Central memory CD8-positive, alpha-beta T cell (primary cell): ENCODE measurements at places on chromosomes 5 and 9.

DNA sequence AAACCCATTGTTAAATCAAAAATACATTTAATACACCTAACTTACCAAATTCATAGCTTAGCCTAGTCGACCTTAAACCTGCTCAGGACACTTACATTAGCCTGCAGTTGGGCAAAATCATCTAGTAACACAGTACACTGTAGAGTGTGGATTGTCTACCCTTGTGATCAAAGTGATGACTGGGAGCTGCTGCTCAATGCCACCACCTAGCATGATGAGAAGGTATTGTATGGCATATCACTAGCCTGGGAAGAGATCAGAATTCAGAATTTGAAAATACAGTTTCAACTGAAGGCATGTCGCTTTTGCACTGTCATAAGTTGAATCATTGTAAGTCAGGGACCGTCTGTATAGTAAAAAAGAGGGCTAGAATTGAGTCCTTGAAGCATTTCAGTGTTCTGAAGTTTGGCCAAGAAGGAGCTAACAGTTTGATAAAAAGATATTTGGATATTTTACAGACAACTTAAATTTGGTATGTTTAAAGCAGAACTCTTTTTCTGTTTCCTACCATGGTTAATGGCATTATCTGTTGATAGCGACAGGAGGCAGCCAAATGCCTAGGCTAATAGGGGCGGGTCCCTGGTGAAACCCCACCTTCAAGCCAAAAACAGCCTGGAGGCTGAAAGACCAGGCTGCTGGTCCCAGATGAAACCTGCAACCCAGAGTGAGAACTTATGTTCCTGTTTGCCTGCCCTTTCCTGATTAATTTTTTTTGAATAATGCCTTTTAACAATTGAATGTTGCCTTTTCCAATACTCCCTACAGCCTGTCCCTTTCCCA, 23.0 kb downstream of the SMIM15 start:
- H3K4me3 ChIP-seq = no peak overlapping the region
- no peaks in the 10 kb centered on the region for H3K27me3 ChIP-seq
- no peaks in the 10 kb centered on the region for H3K4me1 ChIP-seq
- no peak for DNase-seq
- peaks cover 1% of the 10 kb centered on the region for H3K36me3 ChIP-seq

DNA sequence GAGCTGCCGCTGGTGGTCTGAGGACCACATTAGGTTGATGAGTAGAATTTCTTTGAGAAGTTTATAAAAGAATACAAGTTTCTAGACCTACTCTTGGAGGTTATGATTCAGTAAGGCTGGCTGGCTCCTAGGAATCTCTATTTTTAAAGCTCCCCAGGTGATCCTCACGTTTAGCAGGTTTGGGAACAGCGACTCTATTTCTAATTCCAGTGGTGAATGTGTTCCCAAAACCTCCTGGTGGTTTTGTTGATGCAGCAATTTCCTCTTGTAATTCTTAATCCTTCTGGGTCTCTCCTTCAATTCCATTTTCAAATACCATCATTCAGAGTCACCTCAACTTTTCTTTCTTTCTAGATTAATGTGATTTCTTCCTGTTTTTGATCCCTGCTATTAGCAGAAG, 215.9 kb upstream of the RFX3 start:
- no peaks in the 10 kb centered on the region for H3K4me1 ChIP-seq
- H3K4me3 ChIP-seq = no peak overlapping the region
- no peak for DNase-seq
- no peak overlapping the region for H3K27ac ChIP-seq
- no peaks in the 10 kb centered on the region for H3K36me3 ChIP-seq
- H3K27me3 ChIP-seq = peaks cover 10% of the 10 kb centered on the region

DNA sequence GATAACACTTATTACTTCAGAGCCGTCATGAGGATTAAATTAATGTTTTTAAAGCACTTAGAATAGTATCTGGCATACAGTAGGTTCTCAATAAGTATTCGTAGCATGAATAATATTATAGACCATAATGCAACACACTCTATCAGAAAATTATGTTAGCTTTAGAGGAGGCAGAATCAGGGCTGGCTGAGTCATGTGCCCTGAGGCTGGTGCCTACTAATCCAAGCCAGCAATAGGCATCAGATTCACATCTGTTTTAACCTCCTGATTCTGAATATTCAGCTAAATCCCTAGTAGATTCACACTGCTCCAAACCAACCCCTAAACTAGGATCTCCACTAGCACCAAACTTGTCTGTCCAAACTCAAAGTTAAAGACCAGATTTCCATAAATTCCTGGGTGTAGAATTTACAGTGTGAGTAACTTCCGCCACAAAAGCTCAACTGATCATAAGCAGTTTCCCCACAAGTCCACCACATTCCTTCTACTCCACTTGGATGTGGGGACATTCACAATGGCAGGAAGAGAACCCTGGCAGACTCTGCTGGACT, 170.0 kb upstream of the DAPK1 start:
- H3K27me3 ChIP-seq = peaks cover 28% of the 10 kb centered on the region
- H3K27ac ChIP-seq = no peak overlapping the region

- DNase-seq = no peak
- peaks cover 14% of the 10 kb centered on the region for H3K36me3 ChIP-seq
- H3K4me1 ChIP-seq = peaks cover 40% of the 10 kb centered on the region
- H3K27me3 ChIP-seq = no peaks in the 10 kb centered on the region
- no peak overlapping the region for H3K27ac ChIP-seq
Measured at GRCh38 chr9:33820231-33820745, 3.3 kb downstream of the UBE2R2 start.

- peaks cover 11% of the 10 kb centered on the region for H3K27me3 ChIP-seq
- H3K4me1 ChIP-seq = no peaks in the 10 kb centered on the region
- no peak overlapping the region for H3K4me3 ChIP-seq
- peaks cover 1% of the 10 kb centered on the region for H3K36me3 ChIP-seq
- no peak for DNase-seq
Measured at GRCh38 chr5:34439601-34440000, 216.5 kb upstream of the RAI14 start.

GRCh38 chr5:77973253-77973609, 197.1 kb upstream of the TBCA start:
- peaks cover 3% of the 10 kb centered on the region for H3K36me3 ChIP-seq
- H3K27ac ChIP-seq = no peak overlapping the region
- H3K4me3 ChIP-seq = peak overlapping the region; percentile 62
- DNase-seq = no peak
- peaks cover 95% of the 10 kb centered on the region for H3K27me3 ChIP-seq
- H3K4me1 ChIP-seq = peaks cover 12% of the 10 kb centered on the region

DNA sequence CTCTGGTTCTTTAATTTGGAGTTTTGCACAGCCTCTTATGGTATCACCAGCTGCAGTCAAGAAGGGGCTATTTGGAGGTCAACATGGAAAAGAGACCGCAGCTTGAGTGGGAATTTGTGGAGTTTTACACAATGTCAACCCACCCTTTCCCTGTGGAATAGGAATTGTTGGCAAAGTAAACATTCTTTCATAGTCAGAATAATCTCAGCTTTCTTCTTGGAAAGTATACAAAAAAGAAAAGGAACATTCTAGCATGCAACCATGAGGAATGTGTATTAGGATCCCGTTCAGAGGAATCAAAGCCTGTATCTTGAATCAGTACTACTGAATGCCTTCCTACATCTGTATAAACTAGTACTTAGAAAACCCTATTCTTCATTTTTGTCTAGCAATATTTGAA, 107.6 kb downstream of the LURAP1L start:
- DNase-seq = no peak
- no peaks in the 10 kb centered on the region for H3K4me1 ChIP-seq
- H3K36me3 ChIP-seq = no peaks in the 10 kb centered on the region
- no peak overlapping the region for H3K4me3 ChIP-seq

DNA sequence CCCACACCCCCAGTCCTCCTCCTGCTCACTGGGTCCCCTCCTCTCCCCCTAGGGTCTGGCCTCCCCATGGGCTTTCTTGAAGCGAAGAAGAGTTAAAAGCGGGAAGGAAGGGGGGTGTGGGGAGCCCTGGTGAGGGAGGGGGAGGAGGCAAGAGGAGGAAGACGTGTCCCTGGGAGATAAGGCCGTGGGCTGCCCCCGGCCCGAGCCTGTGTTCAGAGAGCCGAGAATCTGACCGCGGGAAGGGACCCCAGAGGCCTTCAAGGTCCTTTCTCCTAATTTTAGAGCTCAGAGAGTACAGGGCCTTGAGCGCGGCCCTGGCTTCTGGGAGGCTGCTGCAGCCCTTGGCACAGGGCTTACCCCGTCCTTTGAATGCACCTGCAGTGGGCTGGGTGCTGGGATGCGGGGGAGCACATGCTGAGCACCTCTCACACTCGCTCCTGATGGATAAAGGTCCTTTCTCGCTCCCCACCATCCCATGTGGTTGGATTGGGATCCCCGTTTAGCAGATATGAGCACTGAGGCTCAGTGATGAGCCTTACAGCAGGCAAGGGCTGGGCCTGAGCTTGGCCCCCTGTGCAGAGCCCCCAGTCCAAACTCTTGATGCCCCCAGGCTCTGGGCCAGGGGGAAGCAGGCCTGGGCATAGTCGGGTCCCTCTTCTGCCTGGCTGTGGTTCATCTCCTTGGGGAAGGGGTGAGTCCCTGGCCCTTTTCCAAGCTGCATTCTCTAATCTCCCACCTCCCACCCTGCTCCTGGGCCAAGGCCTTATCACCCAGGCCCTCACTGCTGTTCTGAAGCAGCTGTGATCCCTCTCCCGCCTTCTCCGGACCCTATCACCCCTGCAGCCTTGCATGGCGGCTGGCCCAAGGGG, 5.9 kb downstream of the GFI1B start:
- no peaks in the 10 kb centered on the region for H3K4me1 ChIP-seq
- no peaks in the 10 kb centered on the region for H3K36me3 ChIP-seq
- no peak for DNase-seq
- H3K4me3 ChIP-seq = no peak overlapping the region
- H3K27ac ChIP-seq = no peak overlapping the region
- peaks cover 93% of the 10 kb centered on the region for H3K27me3 ChIP-seq

- no peak for DNase-seq
- H3K4me3 ChIP-seq = no peak overlapping the region
- peaks cover 41% of the 10 kb centered on the region for H3K27me3 ChIP-seq
Measured at GRCh38 chr5:115494570-115495289, 49.8 kb downstream of the FEM1C start.

DNA sequence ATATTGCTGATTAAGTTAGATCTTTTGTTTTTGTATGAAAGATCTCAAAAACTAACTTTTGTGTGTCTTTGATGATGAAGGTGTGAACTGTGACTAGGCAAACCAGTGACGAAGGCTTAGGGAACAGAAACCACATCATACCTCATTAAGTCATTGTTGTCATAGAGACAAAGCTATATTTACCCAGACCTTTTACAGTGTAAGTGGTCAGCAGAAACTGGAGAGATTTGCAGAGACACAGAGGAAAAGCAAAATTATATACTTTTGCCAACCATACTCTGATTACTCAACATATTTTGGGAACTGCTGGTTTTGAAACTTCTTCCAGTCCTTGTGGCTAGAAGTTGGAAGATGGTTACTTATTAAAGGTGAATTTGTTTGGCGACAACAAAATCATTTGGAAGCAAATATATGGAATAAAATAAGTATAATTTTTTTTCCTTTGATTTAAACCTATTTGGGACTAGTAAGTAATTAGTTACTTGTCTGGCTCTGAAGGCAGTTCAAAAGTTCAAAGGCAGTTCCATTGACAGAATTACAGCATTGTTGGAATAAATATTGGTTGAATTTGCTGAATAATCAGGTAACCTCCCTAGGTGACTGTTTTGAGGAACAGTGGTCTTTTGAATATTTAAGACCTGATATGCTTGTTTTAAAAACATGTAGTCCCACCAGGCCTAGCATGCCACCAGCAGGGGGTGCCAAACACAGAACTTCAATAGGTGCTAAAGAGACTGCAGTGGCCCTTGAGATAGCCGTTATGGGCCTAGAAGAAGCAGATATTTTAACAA, 103.8 kb downstream of the RPS23 start:
- DNase-seq = peak; percentile 20
- peak overlapping the region; percentile 63 for H3K27ac ChIP-seq
- no peak overlapping the region for H3K4me3 ChIP-seq
